Fibroblast of the aortic adventitia (primary cell): ENCODE measurements at places on chromosomes 12 and 14.

DNA sequence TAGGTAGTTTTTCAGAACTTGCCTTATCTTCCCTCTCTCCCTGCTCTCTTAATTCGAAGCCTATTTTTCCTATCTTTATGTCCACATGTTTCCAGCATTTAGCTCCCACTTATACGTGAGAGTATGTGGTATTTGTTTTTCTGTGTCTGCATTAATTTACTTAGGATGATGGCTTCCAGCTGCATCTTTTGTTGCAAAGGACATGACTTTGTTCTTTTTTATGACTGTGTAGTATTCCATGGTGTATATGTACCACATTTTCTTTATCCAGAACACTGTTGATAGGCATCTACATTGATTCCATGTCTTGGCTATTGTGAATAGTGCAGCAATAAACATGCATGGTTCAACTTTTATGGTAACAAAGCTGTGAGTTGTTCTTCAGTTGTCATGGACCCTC lies 7.8 kb upstream of the CLEC2D start:
- DNase-seq = no peak

- DNase-seq = no peak
Measured at GRCh38 chr12:119308708-119309456, 25.6 kb upstream of the CCDC60 start.

- no peak for DNase-seq
Measured at GRCh38 chr14:55212634-55213033, 21.2 kb upstream of the DLGAP5 start.

DNA sequence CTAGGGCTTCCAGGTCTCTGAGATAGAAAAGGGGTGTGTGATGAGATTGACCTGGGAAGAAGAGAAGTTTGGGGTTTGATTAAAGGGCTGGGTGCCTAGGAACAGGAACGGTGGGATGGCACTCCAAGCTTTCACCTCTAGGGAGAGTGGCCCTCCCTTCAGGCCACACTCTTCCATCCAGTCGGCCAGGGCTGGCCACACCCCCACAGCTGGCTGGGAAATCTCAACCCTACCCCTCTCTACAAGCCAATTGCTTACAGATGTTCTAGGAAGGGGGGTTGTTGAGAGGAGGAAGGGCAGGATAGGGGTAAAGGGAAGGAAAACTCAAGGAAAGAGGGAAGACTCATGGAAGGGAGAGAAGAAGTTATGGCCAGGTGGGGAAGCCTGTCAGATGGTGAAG lies 6.6 kb upstream of the ITGA5 start:
- peak; percentile 35 for DNase-seq

GRCh38 chr14:59020382-59020781 lies 168.1 kb upstream of the DAAM1 start:
- DNase-seq = peak; percentile 52

DNA sequence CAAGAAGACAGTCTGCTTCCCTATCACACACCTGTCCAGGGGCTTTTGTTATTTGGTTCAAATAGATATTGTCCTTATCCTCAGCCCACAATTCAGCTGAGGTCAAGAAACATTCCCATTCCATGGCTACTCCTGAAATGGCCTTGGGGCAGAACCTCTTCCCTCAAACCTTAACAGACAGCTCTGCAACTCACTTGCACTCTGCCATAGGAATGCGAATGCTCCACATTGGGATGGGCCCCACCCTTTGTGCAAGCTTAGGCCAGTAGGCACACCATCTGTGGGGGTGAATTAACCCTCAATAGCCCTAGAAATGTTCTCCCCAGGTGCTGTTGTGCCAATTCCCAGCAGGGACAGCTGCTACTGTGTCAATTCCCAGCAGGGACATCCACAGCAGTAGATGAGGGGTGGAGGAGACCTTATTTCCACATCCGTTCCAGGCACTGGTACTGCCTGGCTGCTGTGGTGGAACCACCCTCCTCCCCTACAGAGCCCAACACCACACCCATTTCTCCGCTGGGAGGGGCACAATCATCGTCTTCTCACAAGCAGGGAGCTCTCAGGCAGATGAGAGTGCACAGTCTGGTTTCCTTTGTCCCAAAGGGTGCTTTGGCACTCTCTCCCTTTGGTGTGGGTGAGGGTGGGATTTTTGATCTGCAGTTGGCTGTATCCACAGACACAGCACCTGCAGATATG lies 42.3 kb upstream of the GLIPR1 start:
- DNase-seq = no peak

- no peak for DNase-seq
Measured at GRCh38 chr14:52026901-52027300, 37.6 kb downstream of the RTRAF start.

GRCh38 chr12:107571492-107571891 lies 114.1 kb upstream of the PWP1 start:
- DNase-seq = no peak

GRCh38 chr14:41087056-41087455 lies 519.6 kb upstream of the LRFN5 start:
- no peak for DNase-seq

DNA sequence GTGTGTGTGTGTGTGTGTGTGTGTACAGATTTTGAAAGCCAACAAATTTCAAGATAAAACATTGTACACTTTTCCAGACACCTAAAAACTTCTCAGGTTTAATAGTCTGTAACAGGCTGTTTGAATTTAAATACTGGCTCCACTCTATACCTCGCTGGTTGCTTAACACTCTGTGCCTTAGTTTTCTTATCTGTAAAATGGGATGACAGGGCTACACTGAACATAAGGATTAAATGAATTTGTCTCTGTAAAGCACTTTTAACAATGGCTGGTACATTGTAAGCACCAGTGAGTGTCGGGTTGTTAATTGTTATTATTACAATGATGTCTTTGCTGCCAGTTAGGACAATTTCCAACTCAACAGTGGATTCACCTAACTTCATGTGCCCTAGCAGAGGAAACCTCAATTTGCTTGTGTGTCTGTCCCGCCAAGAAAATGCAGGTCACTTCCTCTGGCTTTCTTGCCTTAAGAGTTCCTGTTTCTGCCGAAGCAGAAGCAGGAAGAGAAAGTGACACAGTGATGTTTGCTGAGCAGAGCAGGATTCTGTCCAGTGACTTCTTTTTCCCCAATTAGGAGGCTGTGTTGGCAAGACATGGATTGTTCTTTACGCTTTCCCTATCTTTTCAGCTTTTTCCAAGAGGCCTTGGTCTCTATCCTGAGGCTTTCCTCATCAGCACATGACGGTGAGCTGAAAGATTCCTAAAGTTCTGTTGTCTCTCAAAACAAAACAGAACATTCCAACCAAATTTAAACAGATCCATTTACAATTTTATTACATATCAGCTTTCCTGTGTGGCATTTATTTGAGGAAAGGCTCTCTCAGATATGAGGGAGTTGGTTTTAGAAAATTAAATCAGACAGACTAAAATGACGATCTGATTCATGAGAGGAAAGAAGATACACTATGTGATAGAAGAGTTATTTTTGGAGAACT lies 154.1 kb upstream of the ATP2B1 start:
- DNase-seq = no peak

DNA sequence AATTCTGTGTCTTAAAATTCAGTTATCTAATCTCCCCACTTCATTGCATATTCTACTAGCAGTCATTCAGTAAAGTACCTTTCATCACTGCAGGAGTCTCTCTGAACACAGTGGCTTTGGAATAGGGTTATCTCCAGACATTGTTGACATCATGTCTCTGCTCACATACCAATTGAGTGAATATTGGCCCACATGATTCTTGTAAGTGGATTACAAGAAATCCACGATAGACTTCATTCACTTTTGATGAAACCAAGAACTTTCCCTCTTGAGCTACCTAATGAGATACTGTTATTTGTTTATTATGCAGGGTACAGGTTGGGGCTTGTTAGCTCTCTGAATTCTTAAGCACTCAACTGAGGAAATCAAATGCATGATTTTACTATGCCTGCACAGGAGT lies 284.9 kb downstream of the RAD51B start:
- DNase-seq = peak; percentile 89

DNA sequence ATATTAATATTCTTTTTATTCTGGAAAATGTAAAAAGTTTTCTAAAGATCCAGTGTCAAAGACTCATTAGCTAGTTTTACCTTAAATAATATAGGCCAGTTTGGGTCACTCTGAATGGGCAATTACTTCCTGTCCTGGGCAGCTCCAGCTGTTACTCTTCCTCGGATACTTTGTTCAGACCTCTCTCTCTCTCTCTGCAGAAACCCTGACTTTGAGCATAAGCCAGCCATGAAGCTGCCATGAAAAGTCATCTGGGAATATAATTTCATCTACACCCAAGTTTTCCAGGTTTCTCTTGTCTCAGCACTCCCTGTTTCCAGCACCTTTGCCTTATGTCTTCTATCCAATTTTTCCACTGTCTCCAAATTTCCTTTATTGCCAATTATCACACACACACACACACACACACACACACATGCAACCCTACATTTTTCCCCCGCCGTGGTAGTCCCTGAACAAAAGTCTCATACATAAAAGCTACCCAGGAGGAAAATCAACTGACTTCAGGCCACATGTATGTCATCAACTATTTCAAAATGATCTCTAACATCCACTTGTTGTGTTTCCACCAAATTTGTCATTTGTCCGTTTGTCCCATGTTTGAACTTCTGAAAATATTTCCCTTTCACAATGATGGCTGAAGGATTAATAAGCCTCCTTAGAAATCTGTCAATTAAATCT lies 318.1 kb downstream of the SSPN start:
- DNase-seq = no peak

GRCh38 chr12:110176745-110177144 lies 52.6 kb downstream of the IFT81 start:
- DNase-seq = peak; percentile 72

- no peak for DNase-seq
Measured at GRCh38 chr12:77685901-77686300, 144.8 kb upstream of the NAV3 start.

DNA sequence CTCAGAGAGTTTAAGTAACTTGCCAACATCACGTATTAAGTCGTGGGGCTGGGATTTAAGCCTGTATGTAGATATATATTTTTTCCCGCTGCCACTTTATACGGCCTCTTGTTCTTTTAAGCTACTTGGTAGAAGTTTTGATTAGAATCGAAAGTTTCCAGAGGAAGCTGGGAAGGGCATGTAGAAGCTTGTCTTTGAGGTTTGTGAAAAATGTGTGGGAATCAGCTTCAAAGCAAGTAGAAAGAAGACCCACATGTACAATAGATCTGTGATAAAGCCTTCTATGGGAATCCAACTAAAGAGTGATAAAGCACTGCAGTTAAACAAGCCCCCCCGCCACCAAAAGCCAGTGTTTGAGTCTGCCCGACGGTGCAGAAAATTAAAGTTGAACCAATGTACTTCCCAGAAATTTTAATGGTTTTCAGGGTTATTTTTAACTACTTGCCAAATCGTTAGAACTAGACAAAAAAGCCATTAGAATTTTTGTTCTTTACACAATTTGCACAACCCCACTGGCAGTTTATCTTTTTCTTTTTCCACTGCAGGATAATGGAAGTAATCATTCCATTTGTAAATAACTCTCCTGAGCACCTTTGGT lies 25.5 kb downstream of the SERPINA11 start:
- DNase-seq = no peak

DNA sequence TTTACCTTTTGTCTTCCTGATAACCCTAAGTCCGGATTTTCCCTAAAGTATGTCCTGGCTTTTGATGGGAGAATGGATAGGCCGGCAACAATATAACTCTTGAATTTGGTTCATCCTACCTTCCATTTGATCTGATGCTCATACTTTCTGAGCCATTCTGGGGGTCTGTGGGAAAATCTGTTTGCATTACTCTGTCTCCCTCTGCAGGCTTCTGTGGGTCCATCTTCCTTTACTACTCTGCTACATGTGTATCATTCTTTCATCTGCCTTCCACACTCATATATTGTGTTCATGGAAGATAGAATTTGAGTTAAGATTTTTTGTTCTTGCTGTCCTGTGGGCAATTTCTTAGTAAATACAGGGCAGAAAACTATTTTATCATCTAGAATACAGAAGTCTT lies 101.5 kb downstream of the NAV3 start:
- no peak for DNase-seq
